ENCODE measurements at places on chromosomes 6 and 20.

GRCh38 chr20:32132911-32133549 is 23.5 kb downstream of the TM9SF4 start:
- no peak for DNase-seq

DNA sequence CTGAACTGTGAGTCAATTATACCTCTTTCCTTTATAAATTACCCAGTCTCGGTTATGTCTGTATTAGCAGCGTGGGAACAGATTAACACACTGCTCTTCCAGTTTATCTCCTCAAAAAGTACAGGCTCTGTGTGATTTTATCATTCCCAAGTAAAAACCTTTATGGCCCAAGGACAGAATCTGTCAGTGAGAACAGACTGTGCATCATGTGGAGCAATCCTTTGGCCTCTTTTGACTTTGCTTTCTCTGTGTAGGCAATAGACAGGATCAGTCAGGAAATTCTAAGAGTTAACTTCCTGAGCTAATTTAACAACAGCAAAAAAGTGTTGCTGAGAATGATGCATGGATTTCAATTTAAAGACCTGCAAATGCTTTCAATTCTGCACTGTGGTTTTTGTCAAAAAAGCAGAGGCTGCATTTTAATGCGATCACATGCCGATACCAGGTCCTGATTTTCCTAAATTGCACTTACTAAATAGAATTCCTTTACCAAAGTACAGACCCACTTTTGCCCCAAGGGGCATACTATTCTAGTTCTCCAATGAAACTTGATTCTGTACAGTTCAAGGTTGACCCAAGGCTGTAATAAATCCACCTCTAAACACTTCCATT is 246.7 kb upstream of the MARCKS start:
- DNase-seq, result no peak

- no peak for DNase-seq
These were observed 152.0 kb upstream of the ECI2 start for GRCh38 chr6:4287372-4287771.

DNA sequence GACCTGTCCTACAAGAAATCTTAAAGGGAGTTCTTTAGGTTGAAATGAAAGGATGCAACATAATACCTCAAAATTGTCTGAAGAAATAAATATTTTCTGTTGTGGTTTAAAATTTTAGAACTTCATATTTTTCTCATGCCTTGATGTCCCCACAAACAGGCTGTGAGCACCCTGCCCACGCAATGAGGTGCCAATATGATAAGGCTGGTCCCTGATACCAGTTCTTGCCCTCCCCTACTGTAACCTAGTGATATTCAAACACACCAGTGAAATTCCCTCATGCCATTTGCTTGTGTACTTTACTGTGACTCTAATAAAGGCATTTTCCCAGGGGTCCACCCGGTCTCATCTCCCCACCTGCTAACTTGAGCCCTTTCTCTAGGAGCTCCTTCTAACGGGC is 67.3 kb upstream of the SIRPG start:
- no peak for DNase-seq

DNA sequence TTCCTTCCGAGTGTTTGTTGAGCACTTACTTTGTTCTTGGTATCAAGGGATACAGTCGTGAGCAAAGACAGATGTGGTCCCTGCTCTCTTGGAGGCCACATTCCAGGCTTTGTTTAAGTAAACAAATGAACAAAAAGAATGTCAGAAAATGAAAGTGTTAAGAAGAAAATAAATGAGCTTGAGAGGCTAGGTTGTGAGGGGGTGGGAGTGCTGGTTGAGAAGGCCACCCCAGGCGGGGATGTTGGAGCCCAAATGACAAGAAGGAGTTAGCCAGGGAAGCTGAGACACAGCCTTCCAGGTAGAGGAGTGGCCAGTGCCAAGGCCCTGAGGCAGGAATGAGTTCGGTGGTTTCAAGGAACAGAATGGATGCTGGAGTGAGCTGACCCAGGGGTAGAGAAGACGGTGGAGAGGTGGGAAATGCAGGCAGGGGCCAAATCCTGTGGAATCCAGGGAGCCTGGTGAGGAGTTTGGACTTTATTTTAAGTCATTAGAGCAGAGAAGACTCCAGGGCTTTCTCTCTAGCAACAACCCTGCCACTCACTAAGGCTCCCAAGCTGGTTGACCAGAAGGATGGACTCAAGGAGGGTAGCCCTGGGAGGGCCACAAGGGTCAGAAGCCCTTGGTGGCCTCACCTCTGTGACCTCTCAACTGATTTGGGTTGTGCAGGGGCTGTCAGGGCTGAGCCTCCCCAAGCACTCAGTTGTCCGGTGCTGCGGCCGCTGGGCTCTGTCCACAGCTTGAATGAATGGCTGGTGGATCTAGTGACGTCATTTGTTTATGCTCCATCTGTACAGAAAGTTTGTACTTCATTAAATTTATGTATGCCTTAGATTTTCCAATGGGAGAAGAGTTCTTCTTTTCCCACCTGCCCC is 66.0 kb upstream of the STX16 start:
- DNase-seq, result no peak

GRCh38 chr20:29878281-29878741 is 1379.2 kb upstream of the DEFB115 start:
- no peak for DNase-seq

DNA sequence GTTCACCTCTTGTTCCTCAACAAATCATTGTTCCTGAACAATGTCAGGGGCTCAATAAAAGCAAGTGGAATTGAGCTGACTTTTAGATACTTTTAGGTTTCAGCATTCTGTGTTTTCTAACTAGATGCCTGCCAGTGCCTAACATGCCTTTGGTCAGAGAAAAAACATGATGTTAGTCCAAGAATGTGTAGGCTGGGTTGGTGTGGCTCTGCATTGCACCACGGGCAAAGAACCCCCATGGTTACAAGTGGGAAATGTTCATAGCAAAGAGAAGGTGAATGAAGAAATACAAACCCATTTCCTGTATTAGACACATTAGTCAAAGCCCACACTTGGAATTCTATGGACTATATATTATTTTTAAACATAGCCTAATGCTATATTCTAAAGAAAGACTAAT is 193.3 kb downstream of the TMEM200A start:
- no peak for DNase-seq

GRCh38 chr6:34061348-34061747 is 84.5 kb downstream of the GRM4 start:
- DNase-seq, result no peak

GRCh38 chr20:3981132-3981452 is 34.3 kb downstream of the RNF24 start:
- no peak for DNase-seq

GRCh38 chr20:4555188-4555890 is 166.4 kb upstream of the PRND start:
- no peak for DNase-seq

GRCh38 chr6:150932996-150933395 is 67.5 kb downstream of the MTHFD1L start:
- DNase-seq, result no peak

- DNase-seq, result no peak
These were observed 1.2 kb downstream of the LMBRD1 start for GRCh38 chr6:69795469-69796072.

DNA sequence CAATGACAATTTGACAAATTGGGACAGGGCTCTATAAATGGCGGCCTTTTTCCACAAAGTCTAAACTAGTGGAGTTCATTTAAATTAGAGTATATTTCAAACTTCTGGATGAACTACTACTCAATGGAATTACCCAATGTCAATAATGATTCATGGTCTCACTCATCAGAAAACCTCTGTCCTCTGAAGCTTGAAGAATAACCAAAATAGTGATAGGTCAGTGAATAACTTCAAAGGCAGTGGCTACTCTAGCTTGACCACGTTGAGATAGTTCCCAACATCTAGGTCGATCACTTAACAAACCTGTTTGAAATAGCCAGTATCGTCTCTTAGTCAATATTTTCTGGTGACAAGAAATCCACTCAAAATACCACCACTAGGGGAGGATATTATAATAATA is 197.6 kb downstream of the HDGFL1 start:
- no peak for DNase-seq

DNA sequence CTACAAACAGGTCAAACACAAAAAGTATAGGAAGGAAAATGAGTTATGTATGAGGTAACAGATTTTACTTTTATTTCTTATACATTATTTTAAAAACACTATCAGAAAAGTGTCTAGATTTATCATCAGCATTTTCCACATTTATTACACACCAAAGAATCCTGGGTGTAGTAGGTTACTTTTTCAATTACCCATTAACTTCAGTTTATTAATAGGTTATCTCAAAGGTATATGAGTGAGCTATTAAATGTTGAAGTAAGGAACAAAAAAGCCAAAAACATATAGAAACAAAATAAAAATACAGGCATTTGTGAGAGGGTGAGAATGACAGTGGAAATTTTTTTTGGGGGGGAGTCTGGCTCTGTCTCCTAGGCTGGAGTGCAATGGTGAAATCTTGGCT is 150.5 kb downstream of the SIM1 start:
- no peak for DNase-seq

DNA sequence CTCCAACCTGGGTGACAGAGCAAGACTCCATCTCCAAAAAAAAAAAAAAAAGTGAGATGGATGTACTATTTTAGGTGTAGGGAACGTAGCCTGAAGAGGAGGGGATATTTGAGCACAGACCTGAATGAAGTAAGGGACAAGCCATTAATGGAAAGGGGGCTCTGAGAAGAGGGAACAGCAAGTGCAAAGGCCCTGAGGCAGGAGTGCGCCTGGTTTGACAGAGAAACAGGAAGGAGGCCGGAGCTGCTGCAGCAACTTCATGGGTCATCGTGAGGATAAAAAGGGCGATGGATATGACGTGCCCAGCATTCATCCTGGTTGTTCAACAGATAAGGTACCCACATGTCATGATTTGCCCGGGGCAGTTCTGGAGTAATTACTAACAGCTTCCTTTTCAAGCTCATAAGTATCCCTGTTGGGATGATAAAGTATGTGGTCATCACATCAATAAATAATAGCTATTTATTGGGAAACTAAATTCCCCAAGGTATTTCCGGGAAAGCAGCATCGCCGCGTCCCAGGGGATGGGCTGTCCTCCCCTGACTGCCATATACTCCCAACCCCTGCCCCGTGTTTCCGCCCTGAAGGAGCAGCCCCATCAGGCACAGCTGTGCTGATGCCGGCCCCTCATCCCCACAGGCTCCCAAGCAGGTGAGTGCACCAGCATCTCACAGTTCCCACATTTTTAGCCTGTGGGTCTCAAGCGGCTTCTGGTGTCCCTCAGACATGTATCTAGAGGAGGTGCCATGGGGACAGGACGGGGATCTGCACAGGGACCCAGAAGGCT is 43.4 kb downstream of the DLGAP4 start:
- DNase-seq, result no peak

DNA sequence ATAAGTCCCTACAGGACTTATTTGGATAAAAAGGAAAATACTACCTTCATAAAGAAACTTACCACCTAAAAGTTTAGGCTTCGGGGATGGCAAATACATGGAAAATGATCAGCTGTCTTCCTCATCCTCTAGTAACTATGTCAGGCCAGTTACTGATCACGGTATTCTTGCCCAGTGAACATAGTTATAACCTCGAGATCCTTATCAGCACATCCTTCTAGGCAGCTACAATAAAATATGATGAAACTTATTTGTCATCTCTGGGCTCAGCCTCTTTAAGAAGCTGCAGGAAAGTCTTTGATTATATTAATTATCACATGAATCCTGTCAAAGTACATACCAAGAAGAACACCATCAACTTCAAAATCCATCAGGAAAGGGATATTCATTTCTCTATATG is 41.8 kb downstream of the SF3B5 start:
- no peak for DNase-seq

GRCh38 chr6:129542705-129543104 is 167.3 kb downstream of the ARHGAP18 start:
- no peak for DNase-seq

DNA sequence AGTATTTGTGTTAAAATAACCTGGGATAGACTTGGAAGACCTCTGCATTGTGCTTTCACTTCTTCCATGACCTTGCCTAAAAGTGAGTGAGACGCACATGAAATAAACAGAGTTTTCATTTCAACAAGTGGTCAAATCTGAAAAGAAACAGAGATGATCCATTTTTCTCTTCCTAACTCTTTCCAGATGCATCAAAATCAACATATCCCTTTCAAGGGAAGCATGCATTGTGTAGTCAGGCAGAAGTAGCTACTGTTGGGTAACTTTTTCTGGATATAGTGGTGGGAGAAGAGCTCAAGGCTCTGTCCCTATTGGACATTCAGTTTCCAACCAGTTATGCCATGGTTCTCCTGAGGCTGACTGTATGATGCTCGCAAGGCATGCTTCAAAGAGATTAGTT is 233.0 kb upstream of the JAG1 start:
- DNase-seq, result no peak

DNA sequence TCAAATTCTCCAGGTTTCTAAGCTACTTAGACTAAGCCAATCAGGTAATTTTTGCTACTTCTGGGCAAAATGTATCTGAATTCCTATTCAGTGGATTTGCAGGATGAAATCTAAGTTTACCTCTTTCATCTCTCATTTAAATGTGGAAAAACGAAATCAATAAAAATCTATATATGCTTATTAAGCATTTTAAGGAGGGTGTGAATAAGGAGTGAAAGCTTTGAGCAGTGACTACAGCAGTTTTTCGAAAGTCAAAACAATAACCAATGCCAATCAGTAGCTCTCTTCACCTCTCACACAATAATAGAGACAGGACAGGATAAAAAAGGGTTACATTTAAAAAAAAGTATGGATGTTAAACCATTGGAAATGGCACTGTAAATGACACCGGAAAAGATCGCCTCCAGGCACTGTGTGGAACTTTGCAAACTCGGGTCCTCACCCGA is 476 bp upstream of the BCKDHB start:
- no peak for DNase-seq

DNA sequence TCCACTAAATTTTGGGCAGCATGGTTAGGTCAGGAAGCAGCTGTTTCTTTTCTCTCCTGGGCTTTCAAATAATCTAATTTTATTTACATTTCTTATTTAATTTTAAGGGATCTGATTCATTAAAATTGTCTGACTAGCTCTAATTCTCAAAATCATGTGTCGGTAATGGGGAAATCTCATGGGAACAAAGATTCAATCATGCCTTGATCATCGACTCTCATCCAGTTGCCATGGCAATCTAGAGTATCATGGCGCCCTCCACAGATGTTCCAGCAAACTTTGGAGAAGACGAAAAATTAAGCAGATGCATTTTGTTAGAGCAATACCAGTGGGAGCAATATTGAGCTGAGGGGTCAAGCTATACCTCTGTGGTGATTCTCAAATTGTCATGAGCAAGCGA is 358.0 kb upstream of the CDH4 start:
- no peak for DNase-seq

GRCh38 chr6:133436652-133437051 is 195.5 kb downstream of the EYA4 start:
- no peak for DNase-seq

GRCh38 chr6:163296835-163297519 is 117.5 kb upstream of the QKI start:
- DNase-seq, result no peak
